ENCODE measurements at places on chromosomes 5 and 9. TPM values are rescaled to one million over a fixed set of nuclear protein-coding genes. Genes with fewer than 3 reads are reported as not detected.

Gene ASTN2
- 18.1 TPM for polyA plus RNA-seq

DNA sequence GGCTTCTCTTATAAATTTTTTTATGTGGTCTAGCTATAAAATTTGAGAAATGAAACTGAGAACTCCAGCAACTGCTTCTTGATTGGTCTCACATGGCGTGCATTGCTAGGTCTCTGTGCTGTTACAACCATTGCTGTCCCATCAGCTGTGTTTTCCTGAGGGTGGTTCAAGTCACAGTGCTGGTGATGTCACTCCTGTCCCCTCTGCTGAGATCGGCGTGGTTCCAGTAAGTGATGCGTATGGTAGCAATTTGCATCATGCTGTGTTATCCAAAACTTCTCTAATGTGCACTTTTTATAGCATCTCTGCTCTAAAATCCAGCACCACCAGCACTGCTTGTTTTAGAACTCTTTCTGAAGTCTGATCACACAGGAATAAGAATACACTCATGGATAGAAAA lies 112.6 kb upstream of the ZNF608 start:
- peak; percentile 41 for DNase-seq

Gene PCDHGA10
- 1.6 TPM for polyA plus RNA-seq

DNA sequence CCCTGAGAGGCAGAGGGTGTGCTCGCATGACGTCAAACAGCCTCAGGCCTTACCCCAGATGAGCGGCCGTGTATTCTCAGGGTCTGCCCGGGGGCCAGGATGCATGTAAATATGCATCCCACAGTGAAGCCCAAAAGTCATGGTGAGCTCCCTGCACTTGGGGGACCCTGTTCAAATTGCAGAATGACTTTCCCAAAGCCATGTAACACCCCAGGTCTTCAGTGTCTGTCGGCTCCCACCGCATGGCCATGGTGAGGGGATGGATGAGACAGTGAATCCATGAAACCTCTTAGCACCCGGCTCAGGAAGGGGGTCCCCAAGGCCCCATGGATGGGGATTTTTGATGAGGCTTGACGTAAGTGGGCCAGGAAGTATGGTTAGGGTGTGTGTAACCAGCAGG lies 9.3 kb upstream of the COL5A1 start:
- no peak for DNase-seq

- DNase-seq = no peak
Measured at GRCh38 chr5:106408141-106408540, 1262.6 kb downstream of the EFNA5 start.

DNA sequence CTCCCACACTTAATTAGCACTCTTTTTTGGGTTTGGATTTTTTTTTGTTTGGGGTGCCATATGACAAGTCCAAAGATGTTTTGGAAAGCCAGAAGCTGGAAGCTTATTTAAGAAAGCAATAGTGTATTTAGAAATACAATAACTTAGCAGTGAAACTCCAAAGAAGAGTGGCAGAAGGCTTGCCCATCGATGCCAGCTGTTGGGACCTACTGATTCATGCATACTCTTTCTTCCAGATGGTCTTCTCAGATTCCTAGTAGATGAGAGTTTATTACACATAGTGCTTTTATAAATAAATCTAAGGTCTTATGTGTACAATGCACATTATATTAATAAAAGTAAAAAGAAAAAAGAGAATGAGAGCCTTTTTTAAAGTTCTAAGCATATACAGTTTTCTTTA lies 374.6 kb downstream of the OSTF1 start:
- no peak for DNase-seq

DNA sequence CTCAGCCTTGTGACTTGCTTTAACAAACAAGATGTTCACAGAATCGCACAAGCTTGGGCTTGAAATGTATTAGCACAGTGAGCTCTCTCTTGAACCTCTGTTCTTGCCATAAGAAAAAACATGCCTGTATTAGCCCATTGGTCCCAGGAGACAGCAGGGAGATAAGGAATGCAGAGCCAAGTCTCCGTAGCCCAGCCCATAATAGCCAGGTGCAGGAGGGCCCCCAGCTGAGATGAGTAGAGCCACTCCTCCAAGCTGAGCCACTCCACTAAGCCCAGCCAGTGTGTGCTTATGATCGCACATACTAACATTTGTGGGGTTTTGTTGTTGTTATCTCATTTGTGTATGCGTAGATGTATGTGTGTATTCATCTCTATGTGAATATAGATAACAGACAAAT lies 21.6 kb upstream of the SVEP1 start:
- DNase-seq = no peak

All from right cardiac atrium (tissue), 5 donors.